T-helper 2 cell (primary cell): ENCODE measurements at places on chromosomes 3 and 15.

- no peak for DNase-seq
Observed at GRCh38 chr3:126671521-126671920, 16.6 kb upstream of the TXNRD3 start.

DNA sequence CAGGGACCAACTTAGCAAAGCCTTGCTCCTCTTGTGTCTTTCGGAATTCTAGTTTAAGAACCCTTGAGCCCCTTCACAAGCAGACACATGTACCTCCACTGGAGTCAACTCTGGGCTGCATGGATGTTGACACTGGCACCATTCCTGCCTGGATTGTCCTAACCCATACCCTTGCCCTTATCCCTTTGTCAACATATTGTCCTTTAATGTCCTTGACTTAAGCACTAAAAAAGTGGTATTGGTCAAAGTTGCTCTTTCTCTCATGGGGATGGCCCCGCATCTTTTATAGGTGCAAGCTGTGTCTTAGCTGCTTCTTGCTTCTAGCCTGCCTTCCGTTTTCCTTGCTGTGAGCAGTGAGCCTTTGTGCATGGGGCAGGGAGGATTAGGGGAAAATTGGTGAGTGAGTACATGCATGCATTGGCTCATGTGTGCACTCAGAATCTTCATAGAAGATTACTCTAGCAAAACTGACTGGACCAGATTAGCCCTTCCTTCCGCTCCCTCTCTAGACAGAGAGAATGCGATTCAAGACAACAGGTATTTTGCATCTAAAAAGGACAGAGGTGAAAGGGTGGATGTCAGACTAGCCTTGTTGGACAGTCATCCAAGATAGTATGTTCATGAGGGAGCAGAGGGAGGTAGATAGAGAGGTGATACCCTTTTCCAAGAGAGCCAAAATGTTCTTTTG, 42.4 kb downstream of the TGFBR2 start:
- DNase-seq = no peak

GRCh38 chr3:160343132-160343531, 55.9 kb downstream of the IFT80 start:
- DNase-seq = peak; percentile 37

GRCh38 chr15:70271422-70272088, 173.8 kb upstream of the TLE3 start:
- no peak for DNase-seq

GRCh38 chr15:27486683-27487647, 516.0 kb downstream of the GABRG3 start:
- DNase-seq = no peak

DNA sequence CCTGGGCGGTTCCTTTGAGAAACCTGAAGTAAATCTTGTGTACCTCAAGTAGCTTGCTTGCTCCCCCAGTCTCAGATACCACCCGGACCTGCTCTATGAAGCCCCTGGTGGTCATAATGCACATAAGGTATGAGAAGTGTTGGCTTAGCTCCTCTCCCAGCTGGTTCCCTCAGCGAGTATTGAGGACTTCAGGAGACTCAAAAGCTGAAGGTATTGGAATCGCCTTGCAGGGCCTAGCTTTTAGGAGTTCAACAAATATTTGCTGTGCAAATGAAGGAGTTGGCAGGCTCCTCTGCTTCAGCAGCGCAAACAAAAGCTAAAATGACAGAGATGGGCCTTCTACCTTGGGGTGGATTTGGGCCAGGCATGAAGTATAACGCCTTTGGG, 1.7 kb downstream of the CMTM8 start:
- peak; percentile 82 for DNase-seq

DNA sequence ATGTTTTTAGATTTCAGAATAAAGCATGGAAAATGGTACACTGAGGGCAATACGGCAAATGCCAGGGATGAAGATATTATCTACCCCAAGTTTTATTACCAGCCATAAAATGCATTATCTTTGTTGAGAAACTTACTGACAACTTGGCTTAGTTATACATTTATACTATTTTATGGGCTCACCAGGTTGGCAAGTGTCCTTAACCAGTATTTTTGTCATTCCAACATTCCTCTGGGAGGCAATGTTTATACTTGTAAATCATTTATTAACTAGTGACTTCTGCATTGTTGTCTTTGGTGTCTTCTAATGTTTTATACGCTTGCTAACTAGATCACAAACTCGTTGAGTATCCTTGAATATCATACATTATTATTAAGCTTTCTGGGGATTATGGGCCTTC, 18.0 kb upstream of the ADGRG7 start:
- no peak for DNase-seq

GRCh38 chr3:49313896-49314688, 25.8 kb downstream of the USP4 start:
- DNase-seq = no peak

DNA sequence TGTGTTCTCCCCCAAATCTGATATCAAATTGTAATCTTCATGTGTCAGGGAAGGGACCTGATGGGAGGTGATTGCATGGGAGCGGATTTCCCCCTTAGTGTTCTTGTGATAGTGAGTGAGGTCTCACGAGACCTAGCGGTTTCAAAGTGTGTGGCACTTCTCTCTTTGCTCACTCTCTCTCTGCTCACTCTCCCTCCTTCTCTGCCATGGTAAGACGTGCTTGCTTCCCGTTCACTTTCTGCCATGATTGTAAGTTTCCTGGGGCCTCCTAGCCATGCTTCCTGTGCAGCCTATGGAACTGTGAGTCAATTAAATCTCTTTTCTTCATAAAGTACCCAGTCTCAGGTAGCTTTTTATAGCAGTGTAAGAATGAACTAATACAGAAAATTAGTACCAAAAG, 30.6 kb upstream of the OR5H6 start:
- no peak for DNase-seq

DNA sequence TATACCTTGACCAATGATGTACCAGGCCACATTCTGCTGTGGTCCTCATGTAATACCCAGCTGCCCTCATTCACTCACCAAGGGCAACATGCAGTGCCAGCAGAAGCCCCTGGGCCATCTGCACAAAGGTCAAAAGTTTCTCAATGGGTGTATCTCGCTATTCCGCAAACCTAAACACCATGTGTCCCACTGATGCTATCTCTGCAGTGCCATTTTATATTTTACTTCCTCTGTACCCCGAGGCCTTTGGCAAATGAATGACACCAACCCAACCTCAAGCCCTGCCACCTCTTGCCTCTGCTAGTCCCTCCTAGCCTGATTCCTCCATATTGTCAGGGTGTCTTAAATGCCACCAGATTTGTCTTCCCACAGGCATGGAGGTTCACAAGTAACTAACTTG, 59.2 kb downstream of the AAGAB start:
- DNase-seq = no peak

- DNase-seq = no peak
Observed at GRCh38 chr3:126226374-126226773, 46.0 kb upstream of the ALDH1L1 start.

- no peak for DNase-seq
Observed at GRCh38 chr3:122555275-122556071, 8.6 kb downstream of the PARP9 start.

GRCh38 chr3:72950372-72950771, 46.2 kb upstream of the PPP4R2 start:
- no peak for DNase-seq

GRCh38 chr3:45806072-45806471, 9.7 kb upstream of the SLC6A20 start:
- no peak for DNase-seq

DNA sequence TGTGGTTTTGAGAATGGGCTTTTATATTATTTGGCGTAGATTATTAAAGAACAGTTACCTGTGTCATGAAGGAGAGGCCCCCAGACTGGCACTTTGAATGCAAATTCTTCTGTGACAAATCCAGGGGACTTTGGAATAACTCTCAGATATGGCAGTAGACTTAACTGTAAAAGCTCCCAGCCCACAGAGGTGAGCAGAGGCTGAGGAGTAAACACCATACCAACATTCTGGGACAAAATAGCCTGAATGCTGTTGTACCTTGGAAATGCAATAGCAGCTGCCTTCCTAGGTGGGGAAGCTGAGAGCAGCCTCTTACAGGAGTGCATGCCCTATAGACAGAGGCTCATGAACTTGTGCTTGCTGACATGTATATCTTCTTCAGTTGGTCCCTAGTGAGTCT, 187.6 kb upstream of the CTDSPL start:
- no peak for DNase-seq

DNA sequence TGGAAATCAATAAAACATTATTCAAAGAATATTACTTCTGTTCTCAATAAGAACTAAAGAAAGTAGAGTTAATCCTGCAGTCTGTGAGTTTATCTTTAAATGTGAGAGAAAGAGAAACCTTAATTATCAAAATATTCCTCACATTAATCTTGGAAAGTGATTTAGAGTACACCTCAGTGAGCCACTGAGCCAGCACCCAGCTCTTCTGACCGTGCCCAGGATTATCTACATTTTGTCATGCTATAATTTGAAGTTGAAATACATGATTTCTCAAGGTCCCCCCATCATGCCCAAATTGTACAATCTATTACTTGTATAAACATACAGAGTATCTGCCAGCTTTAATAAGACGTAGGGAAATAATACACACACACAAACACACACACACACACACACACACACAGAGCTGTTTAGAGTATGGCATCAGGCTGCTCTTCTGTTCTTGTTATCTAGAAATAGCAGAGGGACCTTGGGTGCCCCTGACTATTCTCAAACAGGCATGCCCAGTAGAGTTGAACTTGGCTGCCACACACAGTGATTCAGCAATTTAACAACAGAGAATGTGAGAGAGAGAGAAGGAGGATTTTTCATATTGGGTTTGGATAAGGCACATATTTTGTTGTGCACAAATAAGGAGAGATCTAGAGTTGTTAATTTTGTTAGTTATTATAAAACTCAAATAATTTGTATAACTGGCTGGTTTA, 74.4 kb downstream of the P2RY1 start:
- no peak for DNase-seq

GRCh38 chr15:62165104-62165792, at the start of gene C2CD4B:
TSS of gene C2CD4B (minus strand) at chr15:62165285. CDS start at chr15:62164984, 301 bp downstream.
- DNase-seq = peak; percentile 28

GRCh38 chr3:140022066-140022770, 87.2 kb downstream of the CLSTN2 start:
- DNase-seq = no peak

GRCh38 chr3:115947325-115947724, 324.0 kb downstream of the GAP43 start:
- no peak for DNase-seq

DNA sequence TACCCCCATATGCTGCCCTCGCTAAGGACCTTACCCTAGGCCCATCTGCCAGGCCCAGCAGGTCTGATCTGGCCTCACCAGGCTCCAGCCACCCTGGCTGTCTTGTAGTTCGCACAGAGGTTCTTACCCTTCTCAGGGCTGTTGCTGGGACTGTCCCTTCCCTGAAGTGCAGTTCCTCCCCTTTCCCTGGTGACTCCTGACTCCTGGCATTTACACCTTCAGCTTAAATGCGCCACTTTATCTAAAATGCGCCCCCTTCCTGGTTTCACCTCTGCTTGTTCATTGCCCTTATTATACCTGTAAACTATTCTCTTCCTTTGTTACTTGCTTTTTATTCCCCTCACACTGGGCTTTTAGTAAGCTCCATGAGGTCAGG, 835 bp upstream of the TTLL3 start:
- no peak for DNase-seq

- DNase-seq = no peak
Observed at GRCh38 chr15:42034628-42035434, 14.0 kb upstream of the PLA2G4E start.

DNA sequence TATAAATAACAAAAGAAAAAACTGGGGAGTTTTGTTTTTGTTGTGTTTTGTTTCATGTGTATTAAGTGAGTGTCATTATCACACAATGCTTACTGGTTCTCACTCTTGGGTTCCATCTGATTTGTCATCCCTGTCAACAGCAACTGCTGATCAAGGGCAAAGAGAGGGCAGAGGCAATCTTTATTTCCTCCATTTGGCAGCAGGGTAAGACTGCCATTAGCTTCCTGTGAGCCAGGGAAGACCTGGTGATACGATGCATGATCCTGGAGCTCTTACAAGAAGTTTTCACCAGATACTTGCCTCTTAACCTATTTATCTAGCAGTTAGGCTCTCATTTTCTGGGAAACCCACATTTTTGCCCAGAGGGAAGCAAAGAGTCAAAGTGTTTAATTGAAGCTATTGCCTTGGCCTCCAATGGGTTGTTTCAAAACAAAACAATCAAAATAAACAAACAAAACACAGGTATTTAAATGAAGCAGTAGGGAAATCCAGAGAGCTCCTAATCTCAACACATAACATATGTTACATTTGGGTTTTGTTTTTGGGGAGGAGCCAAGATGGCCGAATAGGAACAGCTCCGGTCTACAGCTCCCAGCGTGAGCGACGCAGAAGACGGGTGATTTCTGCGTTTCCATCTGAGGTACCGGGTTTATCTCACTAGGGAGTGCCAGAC, 529.8 kb downstream of the MAGI1 start:
- DNase-seq = no peak

DNA sequence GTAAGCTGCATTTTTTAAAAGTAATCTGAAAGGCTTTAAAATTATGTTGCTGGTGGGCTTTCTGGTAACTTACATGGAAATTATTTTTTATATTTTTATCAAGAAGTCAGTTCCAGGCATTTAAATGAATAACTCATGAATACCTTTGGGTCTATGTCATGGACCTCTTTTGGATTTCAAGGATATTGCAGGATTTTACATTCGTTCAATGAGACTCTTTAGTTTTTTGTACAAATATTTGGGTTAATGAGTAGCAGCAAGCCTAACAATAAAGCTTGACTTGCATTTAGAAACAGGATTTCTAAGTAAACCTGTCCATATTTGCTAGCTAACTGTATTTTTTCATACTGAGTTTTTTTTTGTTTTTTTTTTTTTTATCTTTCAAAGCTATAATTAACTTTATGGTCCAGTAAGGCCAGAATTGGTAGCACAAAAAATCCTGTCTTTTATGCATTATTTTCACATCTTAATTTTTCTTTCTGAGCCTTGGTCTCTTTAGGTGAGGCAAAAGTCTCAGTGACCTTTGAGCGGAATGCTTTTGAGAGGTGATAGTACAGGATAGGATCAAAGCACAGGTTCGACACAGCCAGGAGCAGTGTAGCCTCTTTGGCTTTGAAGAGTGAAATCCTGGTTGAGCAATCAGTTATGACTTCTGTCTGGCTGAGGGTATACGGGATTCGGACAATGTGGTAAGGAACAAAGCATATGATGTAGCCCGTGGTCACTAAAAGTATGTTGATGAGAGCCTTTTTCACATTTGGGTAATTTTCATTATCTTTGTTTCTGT, 4.8 kb downstream of the GPR171 start:
- DNase-seq = no peak
